ENCODE measurements at places on chromosomes 4 and X. TPM values are rescaled to one million over a fixed set of nuclear protein-coding genes. Genes with fewer than 3 reads are reported as not detected.

FAM9B gene
- total RNA-seq: 0.79 TPM

GRCh38 chrX:25941559-25942250 is 196.4 kb upstream of the MAGEB18 start:
- no peak for DNase-seq

XKRX gene
- 0.63 TPM for total RNA-seq

FREM3 gene
- total RNA-seq: 1.5 TPM

GRCh38 chr4:40254608-40255392 is 58.0 kb downstream of the RHOH start:
- DNase-seq: no peak

ANXA10 gene
- total RNA-seq: not detected

Data from urinary bladder (tissue), 4 donors.